CD4-positive, alpha-beta T cell treated with Interleukin-12 subunit alpha and Interleukin-12 subunit beta, for 1 hour (primary cell): ENCODE measurements at places on chromosomes 12 and 14.

- no peak for DNase-seq
These were observed 56.9 kb downstream of the MAP4K5 start for GRCh38 chr14:50475460-50475859.

GRCh38 chr12:48956279-48957140 lies 777 bp downstream of the ARF3 start:
- peak; percentile 44 for DNase-seq

DNA sequence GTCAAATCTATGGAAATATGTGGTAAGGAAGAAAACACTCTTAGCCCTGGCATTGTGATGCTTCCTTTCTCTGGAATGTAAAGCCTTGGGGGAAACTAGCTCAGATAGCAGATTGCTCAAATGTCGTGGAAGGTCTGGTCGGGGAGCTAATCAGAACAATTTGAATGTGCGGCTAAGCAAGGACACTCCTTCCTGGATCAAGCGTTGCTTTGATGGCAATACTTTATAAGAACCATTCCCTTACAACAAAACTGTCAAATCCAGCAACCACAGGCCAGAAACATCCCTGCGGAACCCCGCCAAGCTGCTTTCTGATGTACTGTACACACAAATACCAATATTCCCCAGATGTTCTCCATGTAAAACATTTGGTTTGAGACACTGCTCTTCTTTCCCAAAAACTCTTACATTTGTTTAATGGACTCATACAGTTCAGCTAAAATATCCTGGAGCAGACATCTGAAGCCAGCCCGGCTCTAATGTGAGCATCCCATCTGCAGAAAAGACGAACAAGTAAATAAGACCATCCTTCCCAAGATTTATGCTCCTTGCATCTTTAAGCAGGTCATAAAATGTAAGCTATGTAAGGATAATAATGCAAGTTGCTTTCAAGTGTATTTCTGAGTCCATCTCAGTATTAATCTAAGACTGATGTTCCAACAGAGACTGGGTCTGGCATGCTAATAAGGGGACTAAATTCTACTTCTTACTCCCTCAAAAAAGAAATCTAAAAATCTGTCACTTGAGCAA lies 20.2 kb downstream of the NUAK1 start:
- DNase-seq, result no peak

- DNase-seq, result no peak
These were observed 49.2 kb downstream of the GALNT4 start for GRCh38 chr12:89475203-89475990.

DNA sequence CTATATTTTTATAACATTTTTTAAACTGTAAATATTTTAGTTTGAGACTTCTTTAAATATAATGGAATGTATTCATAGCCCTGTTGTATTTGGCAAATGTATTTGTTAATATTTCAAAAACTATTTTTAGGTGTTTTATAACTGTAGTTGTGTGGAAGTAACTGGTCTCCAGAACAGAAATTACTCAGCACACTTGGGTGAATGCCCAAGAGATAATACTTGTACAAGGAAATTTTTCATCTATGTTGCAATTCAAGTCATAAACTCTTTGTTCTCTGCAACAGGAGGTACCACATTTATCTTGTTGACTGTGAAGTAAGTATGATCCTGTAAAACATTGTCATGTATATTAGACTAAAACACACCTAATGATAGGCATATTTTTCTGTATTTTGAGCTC lies 72.8 kb downstream of the SLCO1B3 start:
- DNase-seq, result no peak

DNA sequence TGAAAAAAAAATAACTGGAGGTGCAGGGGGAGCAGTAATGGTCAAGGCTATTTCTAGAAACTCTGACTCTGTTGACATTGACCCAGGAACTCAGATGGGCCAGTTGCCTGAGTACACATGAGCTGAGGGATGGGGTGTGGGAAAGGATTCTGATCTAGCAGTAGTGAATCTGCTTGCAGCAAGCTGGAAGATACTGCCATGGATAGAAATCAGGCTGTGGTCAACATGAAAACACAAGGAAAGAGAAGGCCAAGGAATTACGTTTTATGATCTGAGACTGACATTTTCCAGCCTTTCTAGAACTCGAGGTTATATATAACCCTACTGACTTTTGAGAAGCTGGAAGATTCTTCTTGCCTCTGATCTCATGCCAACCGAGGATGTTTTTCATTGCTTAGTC lies 90.0 kb downstream of the ANO6 start:
- no peak for DNase-seq

DNA sequence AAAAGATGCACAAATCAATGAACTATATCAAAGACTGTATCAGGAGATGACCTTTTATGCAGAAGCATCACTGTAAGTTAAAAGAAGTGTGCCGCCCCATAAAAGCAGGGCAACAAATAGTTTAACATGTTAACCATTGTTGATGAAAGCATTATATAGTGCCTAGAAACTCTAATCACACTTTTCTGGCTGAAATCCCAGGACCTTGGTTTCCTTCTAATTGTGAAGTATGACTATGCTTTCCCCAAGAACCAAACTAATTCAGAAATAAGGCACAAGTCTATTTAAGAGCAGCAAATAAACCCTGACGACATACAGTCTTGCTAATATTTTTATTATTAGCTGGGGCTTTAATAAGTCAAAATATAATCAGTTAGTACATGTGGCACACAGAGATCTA lies 21.7 kb downstream of the RACGAP1 start:
- no peak for DNase-seq

DNA sequence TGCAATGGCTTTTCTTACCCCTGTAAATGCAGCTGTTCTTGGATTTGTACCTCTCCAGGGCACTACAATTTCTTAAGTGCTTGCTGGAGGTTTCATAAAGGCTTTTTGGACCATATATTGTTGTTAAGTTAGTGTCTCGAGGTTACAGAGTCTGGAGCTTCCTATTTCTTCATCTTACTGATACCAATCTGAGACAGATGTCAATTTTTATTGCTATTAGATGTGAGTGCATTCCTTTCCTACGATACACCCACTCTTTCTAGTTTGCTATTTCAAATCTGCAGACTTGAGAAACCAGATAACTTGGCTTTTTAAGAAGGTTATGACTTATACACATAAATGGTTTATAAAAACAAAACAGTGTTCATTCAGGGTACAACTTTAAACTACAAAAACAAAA lies 2.1 kb downstream of the NOXRED1 start:
- DNase-seq, result no peak

DNA sequence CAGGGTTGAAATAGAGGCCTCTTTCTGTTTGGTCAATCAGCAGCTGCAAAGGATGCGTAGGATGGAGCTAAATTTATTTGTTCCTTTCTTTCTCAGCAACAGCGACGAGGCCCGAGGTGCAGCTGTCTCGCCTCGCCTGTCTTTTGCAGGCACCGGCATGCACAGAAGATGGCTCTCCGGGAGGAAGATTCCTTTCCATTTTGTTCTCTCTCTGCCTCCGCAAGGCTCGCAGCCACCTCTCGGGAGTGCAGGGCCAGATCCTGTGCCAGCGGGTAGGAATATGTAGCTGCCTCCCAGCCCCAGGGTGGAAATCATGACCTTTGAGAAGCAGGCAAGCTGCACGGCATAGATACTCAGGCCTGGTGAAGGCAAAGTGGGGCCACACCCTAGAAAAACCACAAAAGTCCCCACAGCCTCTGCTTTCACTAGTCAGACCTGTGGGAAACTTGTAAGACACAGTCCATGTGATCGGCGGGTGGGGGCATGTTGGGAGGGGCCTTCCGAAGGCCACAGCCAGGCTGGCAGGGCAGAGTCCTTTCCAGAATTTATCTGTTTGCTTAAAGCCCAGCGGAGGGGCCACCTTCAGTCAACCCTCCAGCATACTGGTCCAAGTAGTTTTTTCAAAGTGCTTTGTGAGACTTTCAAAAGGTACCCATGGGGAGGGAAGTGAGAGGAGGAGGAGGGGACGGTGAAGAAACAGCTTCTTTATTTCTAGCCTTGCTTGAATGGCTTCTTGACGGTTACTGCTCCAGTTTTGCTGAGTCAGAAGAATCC lies at the start of gene MAP1LC3B2:
Gene MAP1LC3B2 (plus strand): TSS at position 220 of the 774 bp plus-strand sequence. CDS start 16,562 bp downstream, outside the sequence.
- peak; percentile 83 for DNase-seq
